ENCODE measurements at places on chromosomes 7 and 10.

GRCh38 chr10:103452506-103453230 is 498 bp upstream of the CALHM2 start:
- no peak for DNase-seq

- no peak for DNase-seq
Observed at GRCh38 chr10:121631365-121632029, 33.3 kb upstream of the FGFR2 start.

DNA sequence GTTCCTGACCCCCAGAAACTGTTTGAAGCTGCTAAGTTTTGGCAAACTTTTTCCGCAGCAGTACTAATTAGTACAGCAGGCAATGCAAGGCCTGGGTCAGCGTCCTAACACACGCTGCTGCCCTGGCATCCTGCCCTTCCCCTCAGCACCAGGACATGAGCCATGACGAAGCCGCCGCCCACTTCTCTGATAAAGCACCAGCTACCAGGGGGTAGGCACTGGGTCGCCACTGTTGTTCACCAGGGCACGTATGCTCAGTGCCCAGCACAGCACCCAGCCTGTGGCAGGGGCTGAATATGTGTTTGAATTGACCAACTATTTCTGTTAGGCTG is 59.5 kb downstream of the CHST15 start:
- DNase-seq: no peak

GRCh38 chr7:1345796-1346755 is 113.2 kb downstream of the MICALL2 start:
- DNase-seq: no peak

GRCh38 chr10:69881202-69881601 is 79.5 kb downstream of the COL13A1 start:
- no peak for DNase-seq

- no peak for DNase-seq
Observed at GRCh38 chr7:132272763-132273371, 303.4 kb downstream of the PLXNA4 start.

DNA sequence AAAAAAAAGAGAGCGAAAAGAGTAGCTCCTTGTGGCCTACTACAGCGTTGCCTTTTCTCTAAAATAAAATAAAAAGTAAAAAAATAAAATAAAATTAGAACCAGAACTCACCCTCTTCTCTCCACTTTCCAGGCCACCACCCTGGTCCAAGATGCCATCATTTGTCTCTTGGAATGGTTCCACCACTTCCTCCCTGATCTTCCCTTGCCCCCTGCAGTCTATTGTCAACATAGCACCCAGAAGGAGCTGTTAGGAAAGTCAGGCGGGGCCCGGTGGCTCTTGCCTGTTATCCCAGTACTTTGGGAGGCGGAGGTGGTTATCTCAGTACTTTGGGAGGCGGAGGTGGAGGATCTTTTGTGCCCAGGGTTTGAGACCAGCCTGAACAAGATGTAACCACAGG is 7.6 kb upstream of the GRID2IP start:
- DNase-seq: peak; percentile 50

DNA sequence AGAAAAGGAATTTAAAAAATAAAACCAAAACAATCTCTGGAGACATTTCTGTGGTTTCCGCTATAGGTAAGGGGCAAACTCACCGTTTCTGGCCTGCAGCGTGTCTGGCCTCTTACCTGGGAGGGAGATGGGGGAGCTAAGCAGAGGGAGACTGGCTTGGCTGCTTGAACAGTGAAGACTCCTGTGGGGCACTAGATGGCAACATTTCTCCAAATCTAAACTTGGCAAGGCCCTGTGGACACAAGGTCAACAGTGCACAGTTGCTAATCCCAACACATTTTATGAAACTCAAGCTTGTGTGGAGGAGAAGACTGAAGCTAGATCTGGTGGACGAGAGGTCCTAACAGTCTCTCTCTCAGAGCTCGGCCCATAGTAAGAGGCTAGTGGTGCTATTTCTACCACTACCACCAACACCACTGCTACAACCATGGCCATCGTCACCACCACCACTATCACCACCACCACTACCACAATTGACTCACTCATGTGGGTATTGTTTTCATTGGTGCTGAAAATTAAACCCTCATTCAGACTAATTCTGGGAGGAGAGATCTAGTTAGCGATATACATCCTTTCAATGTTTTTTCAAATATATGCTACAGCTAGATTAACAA is 28.4 kb upstream of the CDHR3 start:
- DNase-seq: peak; percentile 43

GRCh38 chr10:86294346-86295265 is 72.0 kb downstream of the GRID1 start:
- no peak for DNase-seq

Measured in MV-4-11 (cell line).